ENCODE measurements at places on chromosomes 5 and 9.

GRCh38 chr5:130068988-130069387, 164.7 kb downstream of the CHSY3 start:
- DNase-seq, result no peak

DNA sequence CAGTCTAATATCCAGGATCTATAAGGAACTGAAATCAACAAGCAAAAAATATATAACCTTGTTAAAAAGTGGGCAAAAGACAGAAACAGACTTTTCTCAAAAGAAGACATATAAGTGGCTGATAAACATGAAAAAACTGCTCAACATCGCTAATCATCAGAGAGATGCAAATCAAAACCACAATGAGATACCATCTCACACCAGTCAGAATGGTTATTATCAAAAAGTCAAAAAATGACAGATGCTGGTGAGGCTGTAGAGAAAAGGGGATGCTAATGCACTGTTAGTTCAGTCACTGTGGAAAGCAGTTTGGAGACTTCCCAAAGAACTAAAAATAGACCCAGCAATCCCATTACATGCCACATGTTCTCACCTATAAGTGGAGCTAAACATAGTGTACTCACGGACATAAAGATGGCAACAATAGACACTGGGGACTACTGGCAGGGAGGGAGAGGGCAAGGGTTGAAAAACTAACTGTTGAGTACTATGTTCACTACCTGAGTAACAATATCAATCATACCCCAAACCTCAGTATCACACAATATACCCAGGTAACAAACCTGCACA, 11.7 kb upstream of the TSSK1B start:
- no peak for DNase-seq

DNA sequence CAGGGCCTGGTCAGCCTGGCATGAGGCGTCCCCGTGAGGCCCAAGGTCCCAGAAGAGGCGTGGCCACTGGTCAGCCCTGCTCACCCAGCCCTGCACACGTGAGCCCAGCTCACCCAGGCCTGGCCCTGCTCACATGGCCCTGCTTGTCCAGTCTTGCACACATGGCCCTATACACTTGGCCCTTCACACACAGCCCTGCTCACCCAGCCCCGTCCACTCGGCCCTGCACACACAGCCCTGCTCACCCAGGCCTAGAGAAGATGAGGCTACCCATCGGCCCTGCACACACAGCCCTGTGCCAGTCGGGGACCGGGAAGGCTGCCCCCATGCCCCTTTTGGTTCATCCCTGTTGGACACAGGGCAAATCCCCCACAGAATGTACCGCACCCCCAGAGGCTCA, 28.4 kb downstream of the ZDHHC11B start:
- no peak for DNase-seq

GRCh38 chr5:2563046-2563445, 188.4 kb downstream of the IRX2 start:
- no peak for DNase-seq

GRCh38 chr5:16859346-16859745, 76.7 kb downstream of the MYO10 start:
- DNase-seq, result no peak

DNA sequence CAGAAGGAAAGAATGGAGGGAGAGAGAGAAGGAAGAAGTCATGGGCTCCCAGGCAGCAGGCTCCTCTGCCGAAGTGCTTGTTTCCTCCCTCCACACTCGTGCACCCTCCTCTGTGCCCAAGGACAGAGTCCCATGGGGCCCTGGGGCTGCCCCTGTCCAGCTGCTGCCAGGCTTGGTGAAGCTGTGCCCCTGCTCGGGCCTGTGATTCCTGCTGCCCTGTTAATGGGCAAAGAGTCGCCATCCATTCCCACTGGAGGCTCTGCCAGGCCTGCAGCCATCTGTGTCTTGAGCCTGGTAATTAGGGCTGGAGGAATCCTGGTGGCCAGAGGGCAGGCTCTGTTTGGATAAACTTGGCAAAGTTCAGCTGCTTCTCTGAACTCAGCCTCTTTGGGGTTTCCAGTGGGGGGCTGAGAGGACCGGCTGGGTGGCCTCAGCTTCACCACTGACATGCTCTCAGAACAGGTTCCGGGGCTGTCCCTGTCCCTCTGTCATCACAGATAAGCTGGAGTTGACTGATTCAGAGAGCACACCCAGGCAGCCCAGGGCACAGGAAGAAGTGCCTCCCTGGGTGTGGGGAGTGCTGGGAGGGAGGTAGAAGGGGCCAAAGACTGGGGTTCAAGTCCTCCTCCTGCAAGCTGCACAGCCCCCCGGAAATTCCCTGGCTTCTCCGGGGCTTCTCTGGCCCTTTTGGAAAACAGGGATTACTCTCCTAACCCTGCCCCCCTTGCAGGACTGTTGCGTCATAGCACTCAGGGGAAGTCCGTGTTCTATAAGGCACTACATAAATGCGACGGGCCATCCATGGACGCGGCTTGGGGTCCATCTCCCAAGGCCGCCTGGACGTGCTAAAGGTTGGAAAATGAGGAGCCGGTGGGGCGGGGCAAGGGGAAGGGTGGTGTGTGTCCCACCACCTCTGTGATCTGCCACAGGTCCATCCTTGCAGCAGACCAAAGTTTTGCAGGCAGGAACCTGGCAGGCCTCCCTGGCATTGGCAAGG, 154.8 kb downstream of the PAX5 start:
- DNase-seq, result no peak

DNA sequence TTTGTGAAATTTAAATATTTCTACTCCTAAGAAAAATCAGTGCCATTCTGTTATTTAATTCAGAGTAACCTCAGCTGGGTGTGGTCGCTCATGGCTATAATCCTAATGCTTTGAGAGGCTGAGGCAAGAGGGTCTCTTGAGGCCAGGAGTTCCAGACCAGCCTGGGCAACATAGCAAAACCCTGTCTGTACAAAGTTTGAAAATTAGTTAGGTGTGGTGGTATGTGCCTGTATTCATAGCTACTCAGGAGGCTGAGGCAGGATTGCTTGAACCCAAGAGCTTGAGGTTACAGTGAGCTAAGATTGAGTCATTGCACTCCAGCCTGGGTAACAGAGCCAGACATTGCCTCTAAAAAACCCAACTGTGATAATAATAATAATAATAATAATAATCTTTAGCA, 44.8 kb upstream of the CNTLN start:
- DNase-seq, result no peak

DNA sequence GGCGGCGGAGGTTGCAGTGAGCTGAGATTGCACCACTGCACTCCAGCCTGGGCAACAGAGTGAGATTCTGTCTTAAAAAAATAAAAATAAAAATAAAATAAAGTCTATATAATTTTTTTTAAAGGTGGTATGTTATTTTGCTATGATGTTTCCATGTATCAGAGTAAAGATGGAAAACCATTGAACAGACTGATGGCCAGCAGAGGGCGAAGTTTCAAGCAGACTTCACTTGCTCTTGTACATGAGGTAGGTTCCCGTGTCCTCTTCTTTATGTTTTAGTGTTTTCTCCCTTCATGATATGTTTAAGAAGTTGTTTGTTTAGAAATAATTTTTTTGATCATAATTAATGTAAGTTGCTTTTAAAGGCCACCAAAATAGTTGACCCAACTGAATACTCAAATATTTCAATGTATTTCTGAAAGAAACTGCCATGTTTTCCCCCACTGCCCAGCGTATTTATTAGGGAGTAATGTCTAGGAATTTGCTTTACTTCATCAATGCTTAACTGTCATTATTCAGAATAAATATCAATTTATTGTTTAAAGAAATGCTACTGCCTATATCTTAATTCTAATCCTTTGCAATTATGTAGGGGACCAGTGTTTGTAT, 146.4 kb downstream of the HACD4 start:
- peak; percentile 15 for DNase-seq

Data from AG09319 (cell line).